GM04503 (cell line): ENCODE measurements at places on chromosomes 1 and 21.
A peak's percentile ranks its signal among the peaks of the same experiment; 100 is the strongest.

- DNase-seq = no peak
Observed at GRCh38 chr1:3245768-3246167, 176.8 kb downstream of the PRDM16 start.

DNA sequence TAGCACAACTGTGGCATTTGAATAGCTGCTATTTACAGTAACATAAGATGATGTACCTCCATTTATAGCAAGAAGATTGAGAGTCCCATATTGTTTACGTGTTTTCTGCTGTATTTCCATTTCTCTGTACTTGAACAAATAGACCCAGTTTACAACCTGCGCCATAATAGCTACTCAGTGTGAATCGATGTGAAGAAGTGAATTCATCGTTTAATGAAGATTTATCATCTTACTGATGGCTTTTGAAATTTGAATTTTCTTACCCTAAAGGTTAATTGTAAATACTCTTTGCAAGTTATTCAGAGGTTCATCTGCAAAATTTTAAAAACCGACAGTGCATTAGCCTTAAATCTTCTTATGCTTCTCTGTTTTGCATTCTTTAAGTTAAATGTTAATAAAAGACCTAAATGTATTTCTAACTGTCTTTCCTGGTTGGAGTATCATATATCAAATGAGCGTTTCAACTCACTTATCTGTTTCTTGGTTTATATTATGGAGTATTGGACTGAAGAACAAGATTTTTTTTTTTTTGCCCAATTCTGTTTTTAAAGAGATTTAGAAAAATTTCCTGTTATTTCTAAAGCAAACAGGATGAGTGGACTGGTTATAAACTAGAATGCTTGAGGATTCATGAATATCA is 2.2 kb downstream of the MACO1 start:
- no peak for DNase-seq

GRCh38 chr1:62144238-62144831 is 50.3 kb upstream of the L1TD1 start:
- no peak for DNase-seq

GRCh38 chr1:70146488-70146887 is 58.9 kb downstream of the LRRC40 start:
- DNase-seq = no peak

DNA sequence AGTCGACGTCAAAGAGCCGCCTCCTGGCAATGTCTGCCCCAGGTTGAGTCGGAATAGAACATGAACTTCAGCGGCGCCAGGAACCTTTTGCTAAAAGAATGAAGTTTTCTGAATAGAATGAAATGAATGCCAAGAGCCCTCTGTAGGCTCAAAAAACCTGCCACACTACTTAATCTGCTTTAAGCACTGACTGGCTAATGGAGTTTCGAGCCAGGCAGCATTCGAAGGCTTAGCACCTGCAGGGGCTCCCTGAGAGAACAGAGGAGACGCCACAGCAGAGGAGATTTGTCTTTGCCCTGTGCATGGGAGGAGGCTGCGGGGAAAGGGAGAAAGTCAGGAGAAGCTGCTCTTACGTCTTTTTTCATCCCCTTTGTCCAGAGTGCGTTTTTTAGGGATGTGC is 641.7 kb downstream of the AJAP1 start:
- no peak for DNase-seq

- DNase-seq = no peak
Observed at GRCh38 chr1:3004285-3005205, 16.7 kb upstream of the ACTRT2 start.

- DNase-seq = no peak
Observed at GRCh38 chr21:36193200-36193599, 36.6 kb downstream of the DOP1B start.

- DNase-seq = no peak
Observed at GRCh38 chr1:183572721-183573120, 17.5 kb downstream of the NCF2 start.

DNA sequence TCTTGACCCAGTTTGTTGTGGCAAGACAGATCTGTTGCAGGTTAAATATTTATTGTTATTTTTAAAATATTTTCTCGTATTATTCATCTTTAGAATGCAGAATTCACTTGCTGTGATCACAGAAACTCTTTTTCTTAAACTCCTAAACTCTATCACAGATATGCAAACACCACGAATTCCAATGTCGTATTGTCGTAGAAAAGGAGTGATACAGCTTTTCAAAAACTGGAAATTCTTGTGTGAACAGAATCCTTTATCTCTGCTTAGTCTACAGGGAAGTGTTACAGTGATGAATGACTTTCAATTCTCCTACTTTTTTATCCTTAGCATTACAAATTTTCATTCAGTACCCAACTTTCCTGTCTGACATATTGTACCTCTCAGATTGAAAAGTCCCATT is 1329.5 kb upstream of the B3GALT2 start:
- no peak for DNase-seq

DNA sequence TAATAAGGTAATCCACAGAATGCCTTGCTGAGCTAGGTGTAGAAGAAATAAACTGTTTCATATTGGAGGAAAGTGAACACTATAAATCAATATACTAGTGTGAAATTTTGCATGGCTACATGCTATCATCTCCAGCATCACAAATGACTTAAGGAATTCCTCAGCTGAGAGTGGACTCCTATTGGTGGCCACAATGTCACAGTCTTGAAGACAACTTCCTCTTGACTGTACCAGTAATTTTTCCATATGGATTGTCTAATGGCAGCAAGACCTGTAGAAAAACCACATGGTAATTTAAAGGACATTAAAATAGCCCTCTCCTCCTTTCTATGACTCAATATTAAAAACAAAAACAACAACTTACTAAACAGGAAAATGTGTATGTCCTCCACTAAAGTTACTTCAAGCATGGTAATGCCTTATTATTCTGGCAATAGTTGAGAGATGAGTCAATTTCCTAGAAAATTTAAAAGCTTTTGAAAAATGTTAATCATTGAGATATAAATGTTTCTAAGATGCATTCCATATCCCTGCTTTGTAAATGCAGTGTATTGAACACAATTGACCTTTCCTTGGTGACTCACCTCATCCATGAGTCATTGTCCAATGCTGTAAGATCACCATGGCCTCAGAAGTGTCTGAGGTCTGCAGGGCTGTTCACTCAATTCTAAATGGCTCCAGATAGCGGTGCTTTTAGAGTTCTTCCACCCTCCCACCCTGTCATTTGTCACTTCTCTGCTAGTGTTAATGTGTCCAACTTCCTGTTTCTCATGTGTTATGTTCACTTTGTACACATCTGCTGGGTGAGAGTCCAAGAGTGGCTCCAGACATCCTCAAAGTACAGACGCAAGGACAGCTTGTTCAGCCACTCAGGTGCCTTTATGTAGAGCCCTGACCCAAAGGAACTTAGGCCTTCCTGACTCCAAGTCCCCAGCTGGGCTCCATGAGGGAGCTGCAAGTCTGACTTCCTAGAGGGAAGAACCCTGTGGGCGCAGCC is 32.8 kb upstream of the DNASE2B start:
- peak; percentile 96 for DNase-seq

- no peak for DNase-seq
Observed at GRCh38 chr1:82366689-82367088, 566.0 kb downstream of the ADGRL2 start.

DNA sequence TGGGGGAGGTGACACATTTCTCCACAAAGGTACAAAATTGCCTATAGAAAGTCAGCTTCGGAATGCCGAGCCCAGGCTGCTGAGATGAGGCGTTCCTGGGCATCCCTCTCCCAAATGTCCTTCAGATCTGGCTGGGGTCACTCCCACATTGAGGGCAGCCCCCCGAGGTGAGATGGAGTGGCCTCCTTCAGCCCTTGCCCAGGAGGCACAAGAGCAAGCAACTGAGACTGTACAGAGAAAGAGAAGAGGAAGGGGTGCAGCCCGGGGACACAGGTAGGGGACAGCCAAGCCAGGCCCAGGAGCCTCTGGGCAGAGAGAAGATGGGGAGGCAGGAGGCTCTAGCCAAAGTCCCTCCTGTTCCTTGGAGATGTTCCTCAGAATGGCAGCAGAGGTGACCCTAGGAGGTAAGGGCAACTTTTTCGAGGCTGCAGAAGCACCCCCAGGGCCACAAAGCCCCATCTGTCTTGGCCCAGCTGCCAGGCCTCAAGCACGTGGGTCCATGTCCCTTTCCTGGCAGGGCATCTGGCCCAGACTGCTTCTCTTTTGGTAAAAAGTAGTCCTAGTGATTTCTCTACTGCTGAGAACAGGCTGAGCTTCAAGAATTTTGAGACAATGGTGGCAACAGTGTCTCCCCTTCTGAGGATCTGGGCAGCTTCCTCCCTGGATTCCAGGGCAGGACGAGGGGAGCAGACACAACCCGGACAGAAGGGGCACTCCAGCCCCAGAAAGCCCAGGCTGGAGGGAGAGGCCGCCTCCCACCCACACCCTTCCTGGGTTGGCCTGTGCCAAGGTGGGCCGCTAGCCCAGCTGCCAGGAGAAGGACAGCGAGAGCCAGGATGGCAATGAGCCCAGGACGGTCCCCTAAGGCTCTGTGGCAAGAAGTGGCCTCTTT is 68.0 kb downstream of the LRRN2 start:
- DNase-seq = no peak

DNA sequence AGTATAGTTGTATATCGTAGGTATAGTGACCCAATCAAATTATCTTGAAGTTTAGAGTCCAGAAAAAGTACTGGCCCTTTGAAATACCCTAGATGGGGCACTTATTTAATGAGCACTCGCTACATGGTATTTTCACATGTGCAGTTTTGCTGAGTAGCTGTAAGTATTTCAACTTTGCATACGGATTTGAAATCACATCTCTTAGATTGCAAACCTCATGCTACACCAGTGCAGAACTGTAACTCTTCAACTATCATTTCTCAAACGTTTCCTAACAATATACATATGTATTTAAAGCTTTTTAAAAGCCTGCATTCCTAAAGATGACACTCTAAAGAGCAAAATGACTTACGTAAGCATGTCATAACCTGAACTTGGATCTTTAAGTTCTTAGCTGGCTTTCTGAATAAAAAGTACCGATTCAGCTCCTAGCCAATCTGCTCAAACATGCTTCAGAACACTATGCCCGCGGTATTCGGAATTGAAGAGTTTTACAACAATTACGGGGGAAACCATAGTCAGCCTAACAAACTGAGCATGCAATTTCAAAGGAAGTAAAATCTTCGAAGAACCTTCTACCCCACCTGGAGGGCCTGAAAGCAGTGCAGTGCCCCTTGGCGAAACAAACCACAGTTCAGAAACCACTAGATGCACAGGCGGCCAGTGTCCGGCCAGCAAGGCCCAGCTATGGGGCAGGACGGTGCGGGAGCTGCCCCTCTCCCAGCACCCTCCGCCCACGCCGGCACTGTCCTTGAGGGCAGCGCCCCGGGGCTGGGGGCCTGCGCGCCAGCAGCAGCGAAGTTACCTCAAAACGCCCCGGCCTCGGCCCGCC is 863 bp downstream of the FH start:
- no peak for DNase-seq

DNA sequence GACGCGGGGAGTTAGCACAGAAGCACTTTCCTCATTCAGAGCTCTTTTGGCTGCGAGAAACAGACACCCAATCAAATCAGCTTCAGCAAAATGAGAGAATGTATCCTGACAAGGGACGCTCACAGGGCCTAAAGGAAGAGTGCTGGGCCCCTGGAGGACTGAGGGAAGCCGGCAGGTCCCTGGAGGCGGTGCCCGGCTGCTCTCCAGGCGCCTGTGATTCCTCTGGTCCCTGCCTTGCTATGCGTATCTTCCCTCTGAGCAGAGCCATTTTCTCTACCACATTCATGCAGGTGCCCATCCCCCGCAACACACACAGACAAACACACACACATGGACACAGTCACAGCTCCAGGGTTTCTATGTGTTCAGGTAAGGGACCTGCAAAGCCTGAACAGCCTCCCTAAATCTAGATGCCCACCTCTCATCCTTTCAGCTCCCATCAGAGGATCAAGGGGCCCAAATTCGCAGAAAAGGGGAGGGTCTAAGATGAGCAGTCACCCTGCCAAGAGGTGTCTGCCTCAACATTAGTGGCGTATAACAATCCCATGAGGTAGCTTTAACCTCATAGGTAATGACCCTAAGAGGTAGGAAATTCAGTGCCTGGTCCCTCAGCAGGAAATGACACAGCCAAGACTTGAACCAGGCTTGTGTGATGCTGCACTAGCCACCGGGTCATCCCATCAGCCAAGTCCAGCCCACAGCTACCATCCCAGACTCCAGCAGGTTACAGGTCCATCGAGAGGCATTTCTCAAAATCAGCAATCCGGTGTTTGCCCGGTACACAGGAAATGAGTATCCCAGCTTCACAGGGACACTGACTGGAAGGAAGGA is 29.0 kb downstream of the PTAFR start:
- DNase-seq = no peak

DNA sequence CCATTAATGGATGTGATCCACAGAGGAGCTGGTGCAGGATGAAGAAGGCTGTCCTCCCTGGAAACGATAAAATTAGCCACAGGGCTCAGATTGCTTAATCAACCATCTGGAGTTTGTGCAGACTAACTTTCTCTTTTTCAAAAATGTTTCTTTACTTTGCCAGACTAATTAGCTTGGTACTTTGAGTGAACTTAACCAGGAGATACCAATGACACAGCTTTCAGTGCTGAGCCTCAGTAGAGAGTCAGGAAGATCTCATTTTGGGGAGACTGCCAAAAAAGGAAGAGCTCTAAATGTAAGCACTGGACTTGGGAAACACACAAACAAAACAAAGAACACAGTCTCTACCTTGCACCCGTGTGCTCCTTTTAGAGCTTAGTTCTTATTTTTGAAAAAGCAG is 248.1 kb upstream of the DEPDC1 start:
- no peak for DNase-seq

- peak; percentile 31 for DNase-seq
Observed at GRCh38 chr1:212749821-212750535, 41.6 kb downstream of the NSL1 start.

GRCh38 chr1:41365772-41366454 is 4.7 kb downstream of the FOXO6 start:
- no peak for DNase-seq

DNA sequence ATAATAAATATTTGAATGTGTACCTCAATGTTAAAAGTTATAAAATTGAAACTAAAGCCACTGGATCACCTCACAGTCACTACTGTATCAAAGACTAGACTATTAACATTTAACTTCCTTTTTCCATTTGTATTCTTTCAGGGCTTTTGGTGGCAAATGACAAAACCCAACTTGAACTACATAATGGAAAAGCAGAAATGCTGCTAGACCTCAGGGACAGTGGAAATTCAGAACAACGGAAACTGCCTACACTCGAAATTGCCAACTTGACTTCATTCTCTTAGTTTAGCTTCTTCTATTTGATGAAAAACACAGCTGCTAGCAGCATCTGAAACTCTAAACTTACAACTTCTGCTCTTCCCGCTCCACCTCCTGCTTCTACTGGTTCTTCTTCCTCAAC is 34.9 kb upstream of the NTNG1 start:
- no peak for DNase-seq

DNA sequence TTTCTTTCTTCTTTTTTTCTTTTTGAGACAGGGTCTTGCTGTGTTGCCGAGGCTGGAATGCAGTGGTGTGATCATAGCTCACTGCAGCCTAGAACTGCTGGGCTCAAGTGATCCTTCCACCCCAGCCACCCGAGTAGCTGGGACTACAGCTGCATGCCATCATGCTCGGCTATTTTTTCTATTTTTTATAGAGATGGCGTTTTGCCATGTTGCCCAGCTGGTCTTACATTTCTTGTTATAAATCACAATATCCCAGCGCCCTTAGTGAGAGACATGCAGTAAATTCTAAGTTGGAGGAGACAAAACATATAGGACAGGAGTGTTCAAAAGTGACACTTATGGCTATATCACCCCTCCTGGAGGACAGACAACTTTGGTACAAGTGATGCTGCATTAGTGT is 31.3 kb upstream of the ACTN2 start:
- no peak for DNase-seq
